Bone marrow (tissue), 2 donors: ENCODE measurements at places on chromosomes 2 and 18.
A peak's percentile ranks its signal among the peaks of the same experiment; 100 is the strongest.

- DNase-seq: peak; percentile 78
These were observed 13.1 kb upstream of the PHLPP1 start for GRCh38 chr18:62702259-62702658.

DNA sequence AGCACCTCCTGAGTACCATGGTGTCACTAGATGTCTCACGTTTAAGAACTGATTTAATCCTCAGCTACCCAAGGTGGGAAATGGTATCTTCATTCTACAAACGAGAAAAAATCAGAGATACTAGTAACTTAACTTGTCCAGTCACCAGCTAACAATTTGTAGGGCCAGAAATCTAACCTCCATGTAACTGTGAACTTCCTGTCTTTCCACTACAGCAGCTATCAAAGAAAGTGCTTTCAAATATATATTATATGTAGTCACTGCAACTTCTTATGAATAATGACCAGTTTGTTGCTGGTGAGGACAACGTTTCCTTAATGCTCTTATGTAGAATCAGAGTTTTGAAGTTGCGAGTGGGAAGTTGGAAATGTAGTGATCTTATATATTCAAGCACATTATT, 1.9 kb downstream of the REV1 start:
- no peak for DNase-seq

- no peak for DNase-seq
These were observed 40.6 kb downstream of the GPD2 start for GRCh38 chr2:156476850-156477206.

GRCh38 chr2:63882395-63883105, 40.9 kb downstream of the UGP2 start:
- no peak for DNase-seq

DNA sequence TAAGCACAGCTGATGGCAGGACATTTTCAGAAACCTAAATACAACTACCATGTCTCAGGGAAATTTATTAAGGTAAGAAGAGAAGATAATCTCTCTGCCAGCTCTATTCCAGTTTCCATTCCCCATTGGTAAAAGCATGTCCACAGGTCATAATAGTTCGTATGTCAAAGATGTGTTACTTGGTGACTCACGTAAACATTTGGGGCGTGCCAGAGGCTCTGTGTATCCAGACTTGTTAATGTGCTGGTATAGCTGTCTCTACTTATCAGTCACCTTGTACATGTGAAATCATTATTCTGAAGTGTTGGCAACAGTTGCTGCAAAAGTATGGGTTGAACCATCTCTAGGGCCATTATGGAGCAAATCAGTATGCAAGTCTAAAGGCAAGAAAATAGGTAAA, 1345.1 kb downstream of the SUCLG1 start:
- DNase-seq: no peak

- DNase-seq: no peak
These were observed 822 bp downstream of the GDF7 start for GRCh38 chr2:20667531-20668401.
